ENCODE measurements at places on chromosomes 12 and 14.
A peak's percentile ranks its signal among the peaks of the same experiment; 100 is the strongest.

GRCh38 chr12:65828711-65829339 is 4.5 kb downstream of the HMGA2 start:
- DNase-seq: no peak

- no peak for DNase-seq
Measured at GRCh38 chr12:122918827-122919226, 22.9 kb upstream of the VPS37B start.

DNA sequence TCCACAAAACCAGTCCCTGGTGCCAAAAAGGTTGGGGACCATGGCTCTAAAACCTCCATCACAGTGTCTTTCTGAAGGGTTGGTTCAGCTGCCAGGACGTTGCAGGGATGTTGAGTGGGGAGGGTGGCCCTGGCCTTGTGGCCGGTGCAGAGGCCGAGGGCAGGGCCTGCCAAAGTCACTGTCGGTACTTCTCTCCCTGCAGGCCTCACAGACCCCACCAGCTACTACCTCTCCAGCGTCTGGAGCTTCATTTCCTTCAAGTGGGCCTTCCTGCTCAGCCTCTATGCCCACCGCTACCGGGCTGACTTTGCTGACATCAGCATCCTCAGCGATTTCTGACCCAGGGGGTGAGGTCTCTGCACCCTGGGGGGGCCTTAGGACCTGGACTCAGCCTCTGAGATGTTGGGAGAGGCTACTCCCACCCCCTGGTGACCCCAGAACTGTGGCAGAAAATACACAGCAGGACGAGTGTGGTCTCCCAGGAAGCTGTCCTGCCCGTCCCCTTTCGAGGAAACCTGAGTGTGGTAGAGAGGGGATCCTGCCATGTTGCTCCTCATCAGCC is 7.0 kb downstream of the SLC48A1 start:
- DNase-seq: no peak

- DNase-seq: no peak
Measured at GRCh38 chr12:115305275-115305674, 621.3 kb upstream of the TBX3 start.

DNA sequence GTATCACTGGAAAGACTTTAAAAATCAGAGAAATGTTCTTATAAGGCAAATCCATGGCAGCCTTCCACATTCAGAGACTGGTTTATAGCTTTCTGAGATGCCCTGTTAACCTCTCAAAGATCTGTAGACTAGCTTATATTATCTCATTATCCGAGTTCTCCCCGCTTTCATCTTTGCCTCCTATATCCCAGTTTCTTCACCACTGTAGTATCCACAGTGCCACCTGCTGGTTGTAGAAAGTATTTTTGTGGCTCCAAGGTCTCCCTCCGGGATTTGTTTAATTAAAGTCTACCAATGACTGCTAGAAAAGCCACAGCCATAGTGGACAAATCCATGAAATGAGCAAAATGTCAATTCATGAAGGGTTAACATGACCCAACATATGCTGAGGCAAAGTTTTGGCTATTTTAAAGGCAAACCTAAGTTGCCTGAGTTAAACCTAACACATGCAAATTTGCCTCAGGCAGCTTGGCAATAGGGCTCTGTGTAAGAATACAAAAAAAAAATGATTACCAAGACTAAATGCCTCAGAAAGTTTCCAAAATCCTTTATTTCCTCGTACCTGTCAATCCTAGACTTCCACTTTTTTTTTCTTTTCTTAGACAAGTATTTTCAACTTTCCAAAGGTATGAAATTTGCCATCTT is 218.8 kb upstream of the BMP4 start:
- peak; percentile 6 for DNase-seq

- no peak for DNase-seq
Measured at GRCh38 chr14:101291390-101291789, 269.9 kb upstream of the DIO3 start.

GRCh38 chr12:107360482-107360881 is 267.1 kb upstream of the CRY1 start:
- DNase-seq: no peak

- DNase-seq: no peak
Measured at GRCh38 chr14:105059925-105060565, 5.2 kb downstream of the GPR132 start.

- no peak for DNase-seq
Measured at GRCh38 chr12:13268581-13268980, 72.1 kb downstream of the EMP1 start.

GRCh38 chr12:46933947-46934346 is 108.2 kb upstream of the SLC38A4 start:
- no peak for DNase-seq

- DNase-seq: no peak
Measured at GRCh38 chr14:87883750-87884149, 109.2 kb downstream of the GALC start.

DNA sequence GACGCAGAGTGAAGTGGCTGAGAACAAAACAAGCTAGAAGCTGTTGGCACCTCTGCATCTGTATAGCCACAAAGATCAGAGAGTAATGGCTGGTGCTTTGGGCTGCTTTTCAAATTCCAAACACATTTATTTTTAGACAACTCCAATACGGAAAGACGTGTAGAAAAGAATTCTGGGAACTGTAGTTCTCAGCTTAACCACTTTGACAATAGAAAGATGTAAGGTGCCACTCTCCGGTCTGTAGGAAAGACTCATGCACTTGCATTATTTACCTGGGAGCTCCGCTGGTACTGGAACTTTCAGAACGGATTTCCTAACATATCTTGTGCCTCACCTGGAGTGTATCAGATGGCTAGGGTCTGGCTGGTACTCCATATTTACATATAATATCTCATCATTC is 1.8 kb upstream of the OR4K2 start:
- no peak for DNase-seq

GRCh38 chr12:102300824-102301461 is 103.3 kb upstream of the PMCH start:
- DNase-seq: no peak

DNA sequence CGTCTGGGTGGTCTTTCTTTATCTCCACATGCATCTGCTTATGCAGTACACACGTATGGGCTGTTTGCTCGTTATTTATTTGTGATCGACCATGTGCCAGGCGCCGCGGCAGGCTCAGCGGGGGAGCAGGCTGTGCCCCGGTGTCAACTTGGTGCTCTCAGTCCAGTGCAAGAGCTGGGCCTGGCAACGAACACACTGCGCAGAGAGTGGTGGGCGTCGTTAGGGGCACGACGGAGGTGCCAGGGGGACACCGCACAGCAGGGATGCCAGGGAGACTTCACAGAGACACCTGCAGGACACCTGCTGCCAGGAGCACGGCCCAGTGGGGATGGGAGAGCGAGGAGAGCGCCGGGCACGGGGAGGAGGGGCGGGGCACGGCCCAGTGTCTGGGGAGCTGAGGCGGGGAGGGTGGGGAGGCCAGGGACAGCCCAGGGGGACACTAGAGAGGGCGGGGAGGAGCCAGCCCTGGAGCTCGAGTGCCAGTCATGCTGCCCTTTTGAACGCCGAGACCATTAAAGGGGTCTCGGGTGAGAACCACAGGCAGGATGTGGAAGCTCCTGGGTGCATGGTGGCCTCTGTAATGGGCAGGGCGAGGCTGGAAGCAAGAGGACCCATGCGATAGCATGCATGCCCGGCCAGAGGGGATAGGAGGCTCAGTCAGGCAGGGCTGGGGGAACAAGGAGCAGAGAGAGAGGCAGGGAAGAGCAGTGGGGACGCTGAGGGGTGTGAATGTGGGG is 652 bp upstream of the LRCOL1 start:
- no peak for DNase-seq

- DNase-seq: no peak
Measured at GRCh38 chr14:82657186-82657675, 1123.6 kb upstream of the SEL1L start.

DNA sequence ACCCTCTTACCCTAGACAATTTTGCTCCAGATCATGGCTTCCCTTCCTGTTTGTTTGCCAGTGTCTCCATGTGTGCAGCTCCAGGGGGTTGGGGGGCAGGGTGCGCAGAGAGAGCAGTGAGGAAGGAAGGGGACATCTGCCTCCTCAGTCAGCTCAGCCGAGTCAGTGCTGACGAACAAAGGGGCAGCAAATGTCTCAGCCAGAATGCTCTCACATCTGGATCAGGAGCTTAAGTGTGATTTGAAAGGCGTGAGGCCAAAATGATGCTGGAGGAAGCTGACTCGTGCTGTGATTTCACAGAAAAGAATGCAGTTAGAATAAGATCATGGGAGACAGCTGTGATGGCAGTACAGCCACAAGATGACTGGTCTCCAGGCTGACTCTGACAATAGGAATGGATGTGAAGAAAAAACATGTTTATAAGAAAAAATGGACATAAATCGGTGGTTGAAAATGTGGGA is 27.1 kb upstream of the CDK17 start:
- DNase-seq: no peak

DNA sequence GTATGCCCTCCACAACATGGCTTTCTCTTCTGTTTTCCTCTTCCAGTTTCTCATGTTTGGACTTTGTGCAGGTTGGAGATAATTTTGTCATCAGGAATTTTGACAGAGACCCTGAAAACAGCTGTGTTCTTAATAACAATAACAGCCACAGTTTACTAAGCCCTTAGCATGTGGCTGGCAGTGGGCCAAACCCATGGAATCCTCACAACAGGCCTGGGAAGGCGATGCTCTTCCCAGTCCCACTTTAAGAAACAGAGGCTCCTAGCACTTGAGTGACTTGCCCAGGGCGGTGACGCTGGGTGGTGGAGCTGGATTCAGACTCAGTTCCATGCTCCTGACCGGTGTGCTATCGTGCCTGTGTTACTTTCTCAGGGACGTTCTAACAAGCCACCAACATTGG is 20.1 kb upstream of the PLEKHG3 start:
- DNase-seq: no peak

GRCh38 chr12:49030714-49031572 is 12.4 kb upstream of the PRKAG1 start:
- DNase-seq: no peak

DNA sequence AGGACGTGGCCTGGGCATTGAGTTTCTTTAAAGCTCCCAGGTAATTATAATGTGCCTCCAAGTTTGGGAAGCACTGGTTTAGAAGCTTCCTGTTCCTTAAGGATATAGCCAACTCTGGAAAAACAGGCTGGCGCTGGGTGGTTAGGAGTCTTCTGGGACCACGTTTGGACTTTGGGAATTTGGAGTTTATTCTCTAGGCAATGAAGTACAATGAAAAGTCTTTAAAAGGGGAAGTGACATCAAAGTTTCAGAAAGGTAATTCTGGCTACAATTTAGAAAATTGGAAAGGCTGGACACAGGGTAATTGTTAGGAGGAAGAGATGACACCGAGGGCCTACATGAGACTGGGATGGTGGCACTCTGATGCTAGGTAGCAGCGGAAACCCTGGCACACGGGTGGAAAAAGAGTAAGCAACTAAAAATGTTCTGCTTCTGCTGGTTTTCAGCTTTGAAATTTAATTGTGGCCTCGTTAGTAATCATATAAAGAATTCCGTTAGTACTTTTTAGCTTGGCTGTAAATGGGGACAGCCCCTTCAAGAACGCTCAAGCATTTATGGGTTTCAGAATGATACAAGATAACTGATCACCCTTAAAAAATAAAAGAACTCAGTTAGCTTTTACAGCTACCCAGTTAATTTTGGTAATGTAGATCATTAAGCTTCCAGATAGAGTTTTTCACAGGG is 12.7 kb upstream of the DCP1B start:
- DNase-seq: no peak

DNA sequence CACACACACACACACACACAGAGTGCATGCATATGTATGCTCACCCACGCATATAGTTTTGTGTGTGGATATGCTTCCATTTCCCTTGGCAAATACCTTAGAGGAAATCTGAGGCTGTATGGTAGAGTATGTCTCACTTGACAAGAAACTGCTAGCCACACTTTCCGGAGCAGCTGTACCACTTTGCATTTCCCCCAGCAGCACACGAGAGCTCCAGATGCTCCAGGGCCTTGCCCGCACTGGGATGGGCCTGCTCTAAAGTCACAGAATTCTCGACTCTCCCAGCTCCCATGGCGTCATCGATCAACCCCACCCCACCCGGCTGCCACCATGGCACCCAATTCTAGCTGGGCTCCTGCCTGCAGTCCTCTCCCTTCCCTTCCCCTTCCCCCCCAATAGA is 21.9 kb downstream of the CLMN start:
- no peak for DNase-seq

GRCh38 chr12:78119351-78119918 is 288.7 kb downstream of the NAV3 start:
- no peak for DNase-seq

- DNase-seq: no peak
Measured at GRCh38 chr12:116881877-116882507, 751 bp upstream of the HRK start.

- no peak for DNase-seq
Measured at GRCh38 chr12:67327466-67327865, 58.3 kb downstream of the CAND1 start.

GRCh38 chr12:77229640-77230442 is 164.5 kb upstream of the E2F7 start:
- no peak for DNase-seq

- DNase-seq: no peak
Measured at GRCh38 chr12:115450017-115450416, 766.0 kb upstream of the TBX3 start.

- no peak for DNase-seq
Measured at GRCh38 chr14:83733670-83734069, 1796.3 kb upstream of the FLRT2 start.

DNA sequence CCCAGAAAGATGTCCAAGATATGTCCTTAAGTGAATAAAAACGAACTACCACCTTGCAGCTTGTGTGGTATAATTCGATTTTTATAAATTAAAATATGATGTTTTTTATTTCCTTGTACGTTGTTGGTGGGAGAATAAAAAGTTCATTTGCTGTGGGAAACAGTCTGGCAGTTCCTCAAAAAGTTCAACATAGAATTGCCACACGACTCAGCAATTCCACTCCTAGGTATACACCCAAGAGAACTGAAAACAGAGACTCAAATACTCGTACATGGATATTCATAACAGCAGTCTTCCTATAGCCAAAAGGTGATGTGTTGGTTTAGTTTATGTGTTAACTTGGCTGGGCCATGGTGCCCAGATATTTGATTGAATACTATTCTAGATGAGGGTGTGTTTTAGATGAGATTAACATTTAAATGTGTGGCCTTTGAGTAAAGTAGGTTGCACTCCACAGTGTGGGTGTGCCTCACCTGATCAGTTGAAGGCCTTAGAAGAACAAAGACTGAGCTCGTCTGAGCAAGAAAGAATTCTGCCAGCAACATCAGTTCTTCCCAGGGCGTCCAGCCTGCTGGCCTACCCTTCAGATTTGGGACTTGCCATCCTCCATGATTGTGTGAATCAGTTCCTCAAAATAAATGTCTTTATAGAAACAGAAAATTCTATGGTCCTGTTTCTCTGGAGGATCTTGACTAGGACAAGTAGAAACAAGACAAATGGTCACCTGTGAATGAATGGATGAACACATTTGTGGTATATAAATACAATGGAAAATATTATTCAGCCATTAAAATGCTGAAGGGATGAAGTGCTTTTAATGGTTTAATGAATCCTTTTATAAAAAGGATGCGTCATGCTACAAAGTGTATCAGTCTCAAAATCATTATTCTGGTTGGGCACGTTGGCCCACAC is 5.1 kb upstream of the DENR start:
- DNase-seq: no peak

DNA sequence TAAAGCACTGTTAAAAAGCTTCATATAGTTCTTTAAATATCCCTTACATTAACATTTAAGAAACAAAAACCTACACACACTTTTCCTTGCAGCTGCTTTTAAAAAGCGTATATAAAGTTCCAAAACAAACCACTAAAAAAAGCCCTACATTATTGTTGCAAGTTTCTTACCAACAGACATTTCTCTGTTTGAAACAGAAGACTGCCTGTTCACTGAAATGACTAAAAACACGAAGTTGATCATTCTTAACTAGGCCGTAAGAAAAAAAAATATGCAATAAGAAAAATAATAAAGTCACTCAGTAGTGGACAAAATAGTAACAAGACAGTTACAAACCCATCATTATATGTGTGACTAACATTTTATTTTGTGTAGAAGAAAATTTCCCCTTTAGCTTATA is 37.3 kb downstream of the KIF21A start:
- no peak for DNase-seq
